ENCODE measurements at places on chromosomes 6 and 20.

DNA sequence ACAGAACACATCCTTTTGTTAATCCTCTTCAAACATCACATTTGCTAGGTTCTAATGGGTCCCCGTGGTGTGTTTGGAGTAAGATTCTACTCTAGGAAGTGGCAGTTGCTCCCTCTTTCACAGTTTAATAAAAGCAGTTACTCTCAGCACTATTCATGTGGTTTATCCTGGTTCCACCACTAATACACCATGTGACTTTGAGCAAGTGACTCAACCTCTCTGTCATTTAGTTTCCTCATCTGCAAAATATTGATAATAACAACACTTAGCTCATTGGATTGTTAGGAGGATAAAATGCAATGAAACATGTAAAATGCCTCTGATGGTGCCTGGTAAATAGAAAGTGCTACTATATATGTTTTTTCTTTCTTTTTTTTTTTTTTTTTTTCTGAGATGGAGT, 488.0 kb upstream of the NOX3 start:
- no peak for DNase-seq

DNA sequence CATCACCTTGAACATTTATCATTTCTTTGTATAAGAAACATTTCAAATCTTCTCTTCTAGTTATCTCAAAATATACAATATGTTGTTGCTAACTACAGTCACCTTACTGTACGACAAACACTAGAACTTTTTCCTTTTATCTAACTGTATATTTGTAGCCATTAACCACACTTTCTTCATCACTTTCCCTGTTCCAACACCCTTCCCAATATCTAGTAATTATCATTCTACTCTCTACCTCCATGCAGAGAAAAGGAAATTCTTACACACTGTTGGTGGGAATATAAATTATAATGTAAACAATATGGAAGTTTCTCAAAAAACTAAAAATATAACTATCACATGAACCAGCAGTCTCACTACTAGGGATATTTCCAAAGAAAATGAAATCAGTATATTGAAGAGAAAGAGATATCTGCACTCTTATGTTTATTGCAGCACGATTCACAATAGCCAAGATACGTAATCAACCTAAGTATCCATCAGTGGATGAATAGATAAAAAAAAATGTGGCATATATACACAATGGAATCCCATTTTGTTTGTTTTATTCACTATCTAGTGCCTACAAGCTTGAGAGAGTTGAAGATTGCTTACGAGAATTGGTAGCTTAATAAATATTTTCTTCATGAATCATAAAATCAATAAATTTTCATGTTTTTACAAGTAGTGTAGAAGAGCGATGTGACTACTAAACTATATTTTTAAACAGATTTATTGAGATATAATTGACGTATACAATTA, 2.4 kb downstream of the RHAG start:
- DNase-seq, result no peak

- no peak for DNase-seq
Observed at GRCh38 chr6:26187981-26188635, 100.9 kb downstream of the HFE start.

DNA sequence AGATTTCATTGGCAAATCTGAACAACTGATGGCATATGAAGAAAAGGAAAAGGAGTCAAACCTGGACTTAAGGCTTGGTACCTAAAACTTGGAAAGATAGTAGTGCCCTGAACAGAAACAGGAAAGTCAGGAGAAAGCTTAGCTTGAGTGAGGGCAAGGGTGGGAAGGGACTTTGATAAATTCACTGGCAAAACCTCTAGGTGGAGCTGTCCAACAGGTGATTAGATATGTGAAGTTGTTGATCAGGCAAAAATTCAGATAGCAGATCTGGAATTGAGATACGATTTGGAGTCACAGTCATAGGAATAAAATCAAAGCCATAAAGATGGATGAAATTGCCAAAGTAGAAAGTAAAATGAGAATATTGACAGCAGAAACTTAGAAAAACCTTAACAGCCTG, 16.1 kb upstream of the ZNF292 start:
- DNase-seq, result peak; percentile 10

- DNase-seq, result no peak
Observed at GRCh38 chr20:16393836-16394235, 179.4 kb downstream of the KIF16B start.

- no peak for DNase-seq
Observed at GRCh38 chr6:112485827-112486212, 138.7 kb downstream of the RFPL4B start.

GRCh38 chr6:100379386-100379785, 85.3 kb downstream of the SIM1 start:
- no peak for DNase-seq

- DNase-seq, result no peak
Observed at GRCh38 chr20:52137850-52138249, 53.7 kb downstream of the ZFP64 start.

DNA sequence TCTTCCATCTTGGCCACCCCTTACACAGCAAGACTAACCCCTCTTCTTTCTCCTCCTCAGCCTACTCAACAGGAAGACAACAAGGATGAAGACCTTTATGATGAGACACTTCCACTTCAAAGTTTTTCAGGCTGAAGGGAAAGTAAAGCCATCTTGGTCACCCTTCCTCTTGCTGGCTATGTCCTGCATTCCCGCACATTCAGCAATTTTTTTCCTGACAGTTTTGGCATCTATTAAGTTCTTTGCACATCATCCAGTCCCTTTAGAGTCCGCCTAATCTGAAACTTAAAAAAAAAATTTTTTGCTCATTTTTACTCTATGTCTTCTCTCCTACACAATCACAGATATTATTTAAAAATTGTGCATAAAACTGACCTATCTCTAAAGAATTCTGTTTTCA, 493.4 kb downstream of the LMBRD1 start:
- DNase-seq, result no peak

DNA sequence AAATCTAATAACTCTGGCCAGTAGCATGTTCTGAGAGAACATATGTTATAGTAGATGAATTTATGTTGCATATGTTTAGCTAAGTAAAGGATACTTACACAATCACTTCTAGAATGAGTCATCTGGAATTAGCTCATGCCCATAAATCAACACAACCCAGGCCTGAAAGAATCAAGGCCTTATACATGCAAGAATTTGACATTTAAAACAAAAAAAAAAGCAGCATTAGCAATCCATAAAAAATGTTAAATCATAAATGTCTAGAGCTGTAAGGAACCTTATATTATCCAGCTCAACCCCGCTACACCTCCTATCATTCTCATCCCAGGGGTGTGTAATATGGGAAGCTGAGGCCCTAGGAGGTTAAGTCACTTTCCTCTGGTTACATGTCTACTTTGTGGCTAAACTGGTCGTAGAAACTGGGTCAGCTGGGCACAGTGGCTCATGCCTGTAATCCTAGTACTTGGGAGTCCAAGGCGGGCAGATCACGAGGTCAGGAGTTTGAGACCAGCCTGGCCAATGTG, 105.2 kb upstream of the CARMIL1 start:
- no peak for DNase-seq

DNA sequence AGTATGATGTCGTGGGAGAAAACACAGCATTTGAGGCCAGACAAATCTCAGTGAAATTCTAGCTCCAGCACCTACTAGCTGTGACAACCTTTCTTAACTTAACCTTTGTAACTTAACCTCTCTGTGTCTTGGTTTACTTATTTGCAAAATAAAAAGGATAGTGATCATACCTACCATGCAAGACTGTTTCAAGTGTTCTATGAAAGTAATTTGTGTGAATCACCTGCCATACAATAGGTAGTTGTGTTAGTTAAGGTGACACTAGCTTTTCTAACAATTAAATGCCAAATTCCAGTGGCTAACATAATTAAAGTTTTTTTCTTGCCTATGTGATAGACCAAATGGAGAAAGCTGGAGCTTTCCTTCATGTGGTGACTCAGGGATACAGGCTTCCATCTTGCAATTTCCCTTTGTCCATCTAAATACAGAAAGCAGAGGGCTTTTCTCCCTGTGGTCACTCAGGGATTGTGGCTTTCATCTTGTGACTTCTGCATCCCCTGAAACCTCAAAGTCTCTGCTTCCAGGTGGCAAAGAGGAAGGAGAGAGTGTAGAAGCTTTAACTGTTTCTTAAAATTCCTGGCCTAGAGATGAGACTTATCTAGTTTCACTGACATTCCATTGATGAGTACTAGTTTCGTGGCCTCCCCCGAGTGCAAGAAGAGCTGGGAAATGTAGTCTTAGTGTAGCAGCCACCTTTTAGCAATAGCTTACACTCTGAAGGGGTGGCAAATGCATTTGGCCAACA, 311.4 kb downstream of the CLIC5 start:
- DNase-seq, result no peak

GRCh38 chr20:45176526-45177267, 2.0 kb downstream of the PI3 start:
- DNase-seq, result no peak

DNA sequence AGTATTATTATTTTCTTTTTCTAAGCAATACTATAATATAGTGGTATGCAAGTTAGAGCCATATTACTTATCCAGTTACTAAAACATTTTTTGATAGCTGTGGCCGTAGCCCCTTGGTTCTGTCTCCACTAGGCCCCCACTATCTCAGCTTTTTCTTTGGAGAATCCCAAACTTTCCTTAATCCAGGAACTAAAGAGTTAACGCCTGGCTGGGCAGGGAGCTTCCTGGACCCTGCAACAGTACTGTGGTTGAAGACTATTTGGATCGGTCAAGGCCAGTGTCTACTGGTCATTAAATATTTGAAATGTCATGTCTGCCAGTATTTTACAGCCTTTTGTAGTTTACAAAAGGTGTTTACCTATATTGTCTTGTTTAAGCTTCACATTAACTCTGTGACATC, 20.0 kb upstream of the TRERF1 start:
- no peak for DNase-seq

All from stimulated activated CD8-positive, alpha-beta memory T cell treated with anti-CD3 and anti-CD28 coated beads, Interleukin-15, amount 100 ng/mL, for 1 hour (primary cell).